ENCODE measurements at places on chromosomes 6 and 20.
A peak's percentile ranks its signal among the peaks of the same experiment; 100 is the strongest.

GRCh38 chr20:1626528-1627199, 6.9 kb upstream of the SIRPB1 start:
- no peak for DNase-seq

- DNase-seq, result no peak
Observed at GRCh38 chr6:170224694-170225660, 65.9 kb downstream of the DLL1 start.

DNA sequence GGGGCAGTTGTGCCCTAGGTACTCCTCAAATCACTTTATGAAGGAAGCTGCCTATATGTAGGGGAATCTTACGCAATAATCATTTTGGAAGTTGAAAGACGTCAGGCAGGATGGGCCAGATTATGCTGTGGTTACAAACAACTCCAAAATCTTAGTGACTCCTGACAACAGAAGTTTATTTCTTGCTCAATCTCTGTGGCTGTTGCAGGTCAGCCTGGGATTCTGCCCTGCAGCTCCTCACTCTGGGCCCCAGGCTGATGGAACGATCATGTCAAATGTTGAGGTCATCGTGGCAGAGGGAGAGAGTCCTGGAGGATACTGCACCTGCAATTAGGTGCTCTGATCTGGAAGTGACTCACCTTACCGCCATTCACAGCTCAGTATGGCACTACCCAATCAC, 88.4 kb downstream of the ZDHHC14 start:
- no peak for DNase-seq

DNA sequence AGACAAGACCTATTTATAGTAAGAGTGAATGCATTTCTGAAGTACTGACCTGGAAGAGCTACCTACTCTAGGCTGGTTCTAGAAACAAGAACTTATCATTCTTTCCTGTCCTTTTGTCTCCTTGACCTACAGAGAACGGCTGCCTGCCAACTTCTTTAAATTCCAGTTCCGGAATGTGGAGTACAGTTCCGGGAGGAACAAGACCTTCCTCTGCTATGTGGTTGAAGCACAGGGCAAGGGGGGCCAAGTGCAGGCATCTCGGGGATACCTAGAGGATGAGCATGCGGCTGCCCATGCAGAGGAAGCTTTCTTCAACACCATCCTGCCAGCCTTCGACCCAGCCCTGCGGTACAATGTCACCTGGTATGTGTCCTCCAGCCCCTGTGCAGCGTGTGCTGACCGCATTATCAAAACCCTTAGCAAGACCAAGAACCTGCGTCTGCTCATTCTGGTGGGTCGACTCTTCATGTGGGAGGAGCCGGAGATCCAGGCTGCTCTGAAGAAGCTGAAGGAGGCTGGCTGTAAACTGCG, 8.3 kb downstream of the APOBEC2 start:
- no peak for DNase-seq

- DNase-seq, result peak; percentile 69
Observed at GRCh38 chr6:133921249-133921859, 31.7 kb upstream of the TBPL1 start.

GRCh38 chr6:90350689-90351554, 54.3 kb upstream of the BACH2 start:
- DNase-seq, result peak; percentile 74

GRCh38 chr20:4073852-4074741, 58.7 kb upstream of the RNF24 start:
- no peak for DNase-seq

DNA sequence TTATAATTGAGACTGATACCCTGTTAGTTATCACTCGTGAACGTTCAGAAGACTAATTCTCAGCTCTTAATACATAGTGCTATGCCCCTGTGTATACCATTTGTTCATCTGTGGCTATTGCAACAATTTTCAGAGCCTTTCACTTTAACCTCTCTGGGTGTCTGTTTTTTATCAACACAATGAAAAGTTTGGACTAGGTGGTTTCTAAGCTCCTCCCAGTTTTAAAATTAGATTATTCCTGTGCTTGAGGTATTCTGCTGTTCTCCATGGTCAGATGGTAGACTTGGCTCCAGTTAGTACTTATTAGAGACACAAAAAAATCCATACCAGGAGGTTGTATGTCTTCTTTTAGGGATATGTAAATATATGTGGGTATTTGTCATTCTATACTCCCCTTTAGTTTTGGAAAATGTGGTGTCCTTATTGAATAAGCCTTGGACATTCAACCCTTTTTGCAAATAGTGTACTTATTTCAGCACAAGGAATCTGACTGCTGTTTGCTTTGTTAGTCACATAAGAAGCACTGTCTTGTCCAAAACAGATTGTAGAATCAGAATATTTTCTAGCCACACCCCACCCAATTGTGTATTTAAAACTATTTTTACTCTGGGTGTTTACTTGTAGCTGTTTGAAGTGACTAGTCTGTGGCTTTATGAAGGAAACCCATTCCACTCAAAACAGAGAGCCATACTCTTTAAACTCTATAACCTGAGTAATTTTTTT, 2.0 kb upstream of the COL10A1 start:
- no peak for DNase-seq

Measured in T-helper 2 cell (primary cell).